ENCODE measurements at places on chromosomes 13 and 19.

DNA sequence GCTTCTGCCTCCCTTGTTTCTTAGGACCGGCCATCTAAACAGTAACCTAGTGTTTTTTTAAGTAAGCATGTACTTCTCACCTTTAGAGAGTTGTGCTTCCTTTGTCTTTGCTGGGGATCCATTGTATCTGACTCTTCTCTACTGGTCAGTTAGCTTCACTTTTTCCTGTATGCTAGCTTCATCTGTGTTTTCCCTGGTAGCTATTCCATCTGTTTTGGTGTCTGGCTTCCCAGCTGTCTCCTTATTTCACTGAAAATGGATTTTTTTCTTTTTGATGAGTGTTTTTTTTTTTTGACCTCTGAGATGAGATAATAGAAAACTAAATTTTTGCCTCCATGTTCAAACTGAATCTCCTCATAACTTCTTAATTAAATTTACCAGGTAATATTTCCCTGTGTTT lies 637.0 kb upstream of the SLC10A2 start:
- DNase-seq, result no peak

DNA sequence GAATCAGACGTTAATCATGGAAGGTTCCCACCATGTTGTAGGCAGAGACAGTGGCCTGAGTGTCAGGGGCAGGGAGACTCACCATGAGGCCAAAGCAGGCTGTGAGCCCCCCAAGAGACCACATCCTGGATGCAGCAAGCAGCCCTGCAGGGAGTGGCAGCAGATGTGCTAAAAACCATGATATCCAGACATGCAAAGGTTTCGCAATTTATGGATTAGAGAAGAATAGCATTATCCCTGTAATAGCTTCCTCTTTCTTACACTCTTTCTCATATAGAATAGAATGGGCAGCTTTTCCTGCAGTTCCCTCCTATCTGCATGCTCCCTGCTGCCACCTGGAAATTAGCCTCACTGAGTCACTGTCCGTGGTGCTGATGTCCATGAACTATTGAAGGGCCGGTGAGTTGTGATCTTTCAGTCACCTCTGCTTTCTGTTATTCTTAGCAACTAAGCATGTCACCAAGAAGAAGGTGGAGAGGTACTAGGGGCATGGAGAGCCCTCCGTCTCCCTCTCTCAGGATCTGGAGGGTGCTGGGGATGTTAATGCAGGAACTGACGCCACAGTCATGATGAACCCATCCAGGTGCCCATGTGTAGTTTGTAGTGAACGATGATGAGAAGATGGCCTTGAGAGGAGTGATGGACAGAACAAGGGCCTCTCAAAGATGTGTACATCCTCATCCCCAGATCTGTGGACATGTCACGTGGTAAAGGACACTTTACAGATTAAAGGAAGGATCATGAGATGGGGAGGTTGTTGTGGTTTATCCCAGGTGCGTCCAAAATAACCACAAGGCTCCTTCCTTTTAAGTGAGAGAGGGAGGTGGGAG lies 9.9 kb downstream of the CEACAM4 start:
- DNase-seq, result no peak

- peak; percentile 92 for DNase-seq
These were observed at the start of gene ZNF577 for GRCh38 chr19:51887522-51888498. Gene ZNF577 (minus strand): TSS chr19:51887951. CDS start chr19:51880382, 7,569 bp downstream.

- DNase-seq, result no peak
These were observed 6.5 kb upstream of the EIF3G start for GRCh38 chr19:10126213-10126639.

DNA sequence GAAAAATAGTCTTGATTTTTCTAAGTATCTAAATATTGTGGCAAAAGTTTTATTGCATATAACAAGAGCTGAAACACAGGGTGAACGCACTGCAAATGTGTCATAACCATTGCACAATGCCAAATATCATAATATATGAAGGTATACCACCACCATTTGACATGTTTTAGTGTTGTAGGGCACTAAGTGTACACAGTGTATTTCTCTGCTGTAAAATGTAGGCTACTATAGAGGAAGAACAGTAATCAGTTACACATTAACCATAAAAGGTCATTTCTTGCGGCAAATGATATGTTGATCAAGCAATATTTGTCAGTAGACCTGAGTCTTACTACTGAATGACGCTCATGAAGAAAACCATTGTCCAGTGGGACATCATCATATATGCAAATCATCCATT lies 18.3 kb upstream of the KLF5 start:
- DNase-seq, result no peak

- no peak for DNase-seq
These were observed 357.3 kb downstream of the KLF5 start for GRCh38 chr13:73416093-73416492.

DNA sequence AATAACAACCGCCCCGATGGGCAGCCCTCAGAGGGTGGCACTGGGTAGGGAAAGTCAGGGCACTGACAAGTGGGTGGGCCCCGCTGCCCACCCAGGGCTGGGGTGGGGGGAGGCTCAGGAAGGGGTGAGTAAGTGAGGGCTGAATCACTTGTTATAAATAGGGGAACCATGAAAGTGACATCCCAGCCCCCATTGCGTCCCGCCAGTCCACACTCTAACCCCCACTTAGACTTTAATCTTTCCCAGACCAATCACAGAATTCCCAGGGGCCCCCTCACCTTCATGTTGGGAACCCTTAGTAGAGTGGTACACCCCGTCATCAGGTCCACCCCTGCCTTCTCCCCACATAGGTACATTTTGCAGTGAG lies 37.0 kb upstream of the NANOS3 start:
- DNase-seq, result no peak

- peak; percentile 81 for DNase-seq
These were observed 230.6 kb downstream of the ZNF536 start for GRCh38 chr19:30602661-30603350.

- no peak for DNase-seq
These were observed 12.6 kb downstream of the ZNF888 start for GRCh38 chr19:52910648-52911047.

DNA sequence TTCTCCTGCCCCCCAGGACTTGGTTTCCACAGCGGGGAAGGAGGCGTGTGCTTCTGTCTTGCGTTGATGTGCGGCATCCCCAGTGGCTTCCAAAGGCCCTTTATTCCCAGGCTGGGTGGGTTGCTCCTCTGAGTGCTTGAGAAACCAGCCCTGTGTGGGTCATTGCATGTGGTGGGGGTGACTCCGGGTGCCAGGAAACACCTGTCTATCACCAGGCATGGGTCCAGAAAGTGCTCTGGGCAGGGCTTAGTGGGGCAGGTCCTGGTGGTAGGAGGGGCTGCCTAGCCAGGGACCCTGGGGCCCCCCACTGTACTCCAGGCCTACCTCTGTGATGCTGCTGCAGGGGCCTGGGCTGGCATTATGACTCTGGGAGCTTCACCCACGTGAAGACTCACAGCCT lies 9.6 kb downstream of the DDA1 start:
- peak; percentile 20 for DNase-seq

DNA sequence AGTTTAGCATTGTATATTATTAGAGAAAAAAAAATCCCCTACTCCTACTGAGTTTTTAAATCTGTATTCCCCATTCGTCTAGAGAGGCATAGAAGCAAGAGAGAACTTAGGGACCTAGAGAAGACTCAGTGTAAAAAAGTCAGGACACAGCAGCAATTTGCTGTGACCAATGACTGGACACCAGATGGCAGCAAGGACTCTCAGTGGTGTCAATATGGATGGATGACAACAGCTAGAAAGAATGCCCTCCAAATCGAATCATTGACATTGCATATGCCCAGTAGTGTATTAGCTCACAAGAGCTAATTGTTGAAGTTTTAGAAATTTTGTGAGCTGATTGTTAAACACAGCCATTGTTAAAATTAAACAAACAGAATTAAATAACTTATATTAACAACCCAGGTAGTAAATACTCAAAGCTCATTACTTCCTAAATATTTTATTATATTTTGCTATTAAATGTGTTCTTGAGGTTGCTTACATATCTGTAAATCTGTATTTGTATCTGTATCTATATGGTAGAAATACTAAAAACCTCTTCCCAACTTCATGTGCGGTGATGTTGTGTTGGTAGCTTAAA lies 43.9 kb downstream of the SIAH3 start:
- DNase-seq, result no peak

DNA sequence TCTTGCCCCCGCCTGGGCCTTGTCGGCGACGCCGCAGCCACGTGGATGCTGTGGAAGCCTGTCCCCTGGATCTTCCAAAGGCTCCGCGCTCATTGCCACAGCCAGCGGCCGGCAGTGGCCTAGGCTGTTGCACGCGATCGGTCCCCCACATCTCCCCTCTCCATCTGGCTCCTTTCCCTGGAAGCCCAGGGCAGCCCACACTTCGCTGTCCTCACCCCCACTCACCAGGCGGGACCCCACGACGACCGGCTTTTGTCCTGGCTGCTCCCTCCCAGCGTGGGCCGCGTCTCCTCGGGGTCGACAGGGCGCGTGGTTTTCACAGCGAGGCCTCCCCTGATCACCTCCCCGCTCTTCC lies 605 bp upstream of the TEX30 start:
- DNase-seq, result no peak

GRCh38 chr13:43783820-43784219 lies 3.0 kb downstream of the ENOX1 start:
- DNase-seq, result no peak

GRCh38 chr19:2607712-2608601 lies 94.5 kb downstream of the GNG7 start:
- DNase-seq, result no peak

DNA sequence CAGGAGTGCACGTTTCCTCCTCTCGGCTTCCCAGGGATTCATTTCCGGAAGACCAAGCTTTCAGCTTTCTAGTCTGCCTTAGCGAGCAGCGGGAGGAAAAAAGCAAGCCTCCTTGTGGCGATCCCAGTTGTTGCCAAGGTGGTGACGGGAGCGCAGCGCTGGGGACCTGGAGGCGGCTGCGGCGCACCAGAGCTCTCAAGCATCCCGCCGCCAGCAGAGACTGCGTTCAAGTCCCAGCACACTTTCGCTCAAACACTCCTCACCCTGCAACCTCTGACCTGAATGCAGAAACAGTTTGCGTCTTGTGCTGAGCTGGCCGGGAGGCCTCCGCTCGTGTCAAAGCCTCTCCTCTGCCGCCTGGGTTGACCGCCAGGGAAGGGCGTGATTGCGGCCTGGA lies 4.9 kb downstream of the GSX1 start:
- DNase-seq, result peak; percentile 59

DNA sequence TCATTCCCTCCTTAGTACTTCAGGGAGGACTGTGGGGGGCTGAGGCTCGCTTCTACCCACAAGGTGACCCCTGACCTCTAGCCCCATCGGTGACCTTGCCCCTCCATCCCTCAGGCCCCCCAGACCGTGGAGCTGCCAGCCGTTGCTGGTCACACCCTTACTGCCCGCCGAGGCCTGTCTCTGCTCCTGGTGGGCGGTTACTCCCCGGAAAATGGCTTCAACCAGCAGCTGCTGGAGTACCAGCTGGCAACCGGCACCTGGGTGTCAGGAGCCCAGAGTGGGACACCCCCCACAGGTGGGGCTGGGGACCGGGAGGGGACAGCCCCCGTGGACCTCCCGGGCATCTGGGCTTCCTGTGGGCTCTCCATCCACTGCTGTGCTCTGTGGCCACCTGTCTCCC lies 31.9 kb downstream of the MEGF8 start:
- DNase-seq, result no peak

DNA sequence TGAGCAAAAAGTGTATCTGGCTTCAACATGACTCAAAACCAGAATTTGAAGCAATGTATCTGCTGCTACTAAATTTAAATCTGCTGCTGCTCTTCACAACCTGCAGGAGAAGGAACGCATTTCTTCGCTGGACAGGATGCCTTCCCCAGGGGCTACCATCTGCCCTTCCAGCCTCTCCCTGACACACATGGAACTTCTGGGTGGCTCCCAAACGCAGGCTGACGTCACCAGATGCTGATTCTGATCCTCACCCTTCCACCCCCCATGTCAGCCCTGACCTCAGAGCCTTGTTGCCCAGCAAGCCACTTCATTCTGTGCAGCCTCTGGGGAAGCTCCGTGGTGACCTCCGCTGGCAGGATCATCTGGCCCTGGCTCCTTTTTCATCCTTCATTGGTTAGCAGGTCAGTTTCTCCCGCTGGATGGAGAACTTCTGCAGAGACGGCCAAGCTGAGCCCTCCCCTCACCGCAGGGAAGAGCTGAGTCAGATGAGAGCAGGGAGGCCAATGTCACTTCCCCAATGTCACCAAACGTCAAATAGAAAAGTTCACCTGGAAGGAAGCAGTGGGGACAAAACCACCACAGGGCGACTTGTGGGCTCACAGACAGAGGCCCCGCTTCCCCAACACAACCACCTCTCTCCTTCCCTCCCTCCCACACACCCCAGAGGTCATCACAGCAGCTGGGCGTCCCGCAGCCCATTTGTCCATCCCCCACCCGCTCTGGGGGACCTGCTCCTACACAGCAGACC lies 14.0 kb upstream of the RAB20 start:
- DNase-seq, result no peak

DNA sequence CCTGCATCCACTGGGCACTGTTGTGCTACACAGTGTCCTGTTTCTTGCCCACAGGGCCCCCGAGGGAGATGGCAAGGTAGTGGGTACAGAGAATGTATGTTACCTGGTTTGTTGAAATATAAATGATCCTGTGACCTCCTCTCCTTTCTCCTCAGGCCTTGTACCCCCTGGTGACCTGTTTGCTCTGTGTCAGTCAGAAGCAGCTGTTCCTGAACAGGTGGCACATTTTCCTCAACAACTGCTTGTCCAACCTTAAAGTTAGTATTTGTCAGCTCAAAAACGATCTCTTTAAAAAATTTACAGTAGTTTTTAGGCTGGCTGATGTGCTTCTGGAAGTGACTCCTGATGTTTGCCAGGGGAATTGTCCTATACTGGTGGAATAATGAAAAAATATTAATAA lies 105.1 kb downstream of the FRY start:
- DNase-seq, result no peak

DNA sequence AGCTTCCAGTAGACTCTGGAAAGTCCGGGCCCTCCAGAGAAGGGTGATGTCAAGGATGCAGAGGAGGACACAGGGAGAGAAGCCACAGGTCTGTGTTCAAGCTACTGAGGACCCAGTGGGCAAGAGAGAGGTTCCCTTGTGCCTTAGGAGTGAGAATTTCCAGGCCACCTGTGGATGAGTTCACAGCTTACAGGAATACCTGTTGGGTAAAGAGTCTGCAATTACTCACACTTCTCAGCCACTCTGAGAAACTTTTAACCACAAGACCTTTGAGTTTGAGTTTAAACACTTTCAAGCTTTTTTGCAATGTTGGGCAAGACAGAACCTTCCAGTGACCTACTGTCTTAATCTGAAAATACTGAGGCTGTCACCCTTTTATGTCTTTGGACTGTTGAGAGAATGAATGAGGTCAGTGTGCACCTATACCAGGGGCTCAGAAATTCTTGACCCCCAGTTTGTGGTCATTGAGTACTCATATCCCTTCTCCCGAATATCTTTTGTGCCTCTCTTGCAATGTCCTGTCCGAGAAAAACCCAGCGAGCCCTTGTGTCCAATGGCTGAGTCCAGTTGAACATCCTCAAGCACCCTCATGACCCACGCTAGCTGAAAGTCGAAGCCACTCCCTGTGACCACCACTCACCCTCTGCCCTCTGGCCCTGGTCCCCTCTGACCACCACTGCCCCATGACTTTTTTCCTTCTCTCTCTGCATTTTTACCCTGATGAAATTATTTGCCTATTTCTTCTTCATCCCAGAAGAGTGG lies 368.5 kb upstream of the ZNF507 start:
- no peak for DNase-seq

Measured in D341Med (cell line).